ENCODE measurements at places on chromosomes 1 and 21.

DNA sequence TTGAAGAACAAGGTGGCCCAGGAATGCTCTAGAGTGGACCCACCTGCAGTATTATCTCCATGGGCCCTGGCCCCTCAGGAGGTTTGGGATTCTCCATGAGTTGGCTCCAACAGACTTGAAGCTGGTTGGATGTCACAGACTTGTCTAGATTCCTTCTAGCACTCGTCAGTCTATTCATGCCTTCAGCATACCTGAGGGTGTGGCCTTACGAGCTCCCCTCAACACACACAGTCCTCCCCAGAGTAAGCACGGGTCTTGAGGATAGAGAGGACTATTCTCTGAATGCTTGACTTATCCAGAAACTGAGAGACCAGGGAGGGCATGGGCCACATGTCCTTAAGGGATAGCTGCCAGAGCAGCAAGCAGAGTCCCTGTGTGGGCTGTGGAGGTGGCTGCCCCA is 45.9 kb upstream of the COL6A1 start:
- peak; percentile 64 for DNase-seq

DNA sequence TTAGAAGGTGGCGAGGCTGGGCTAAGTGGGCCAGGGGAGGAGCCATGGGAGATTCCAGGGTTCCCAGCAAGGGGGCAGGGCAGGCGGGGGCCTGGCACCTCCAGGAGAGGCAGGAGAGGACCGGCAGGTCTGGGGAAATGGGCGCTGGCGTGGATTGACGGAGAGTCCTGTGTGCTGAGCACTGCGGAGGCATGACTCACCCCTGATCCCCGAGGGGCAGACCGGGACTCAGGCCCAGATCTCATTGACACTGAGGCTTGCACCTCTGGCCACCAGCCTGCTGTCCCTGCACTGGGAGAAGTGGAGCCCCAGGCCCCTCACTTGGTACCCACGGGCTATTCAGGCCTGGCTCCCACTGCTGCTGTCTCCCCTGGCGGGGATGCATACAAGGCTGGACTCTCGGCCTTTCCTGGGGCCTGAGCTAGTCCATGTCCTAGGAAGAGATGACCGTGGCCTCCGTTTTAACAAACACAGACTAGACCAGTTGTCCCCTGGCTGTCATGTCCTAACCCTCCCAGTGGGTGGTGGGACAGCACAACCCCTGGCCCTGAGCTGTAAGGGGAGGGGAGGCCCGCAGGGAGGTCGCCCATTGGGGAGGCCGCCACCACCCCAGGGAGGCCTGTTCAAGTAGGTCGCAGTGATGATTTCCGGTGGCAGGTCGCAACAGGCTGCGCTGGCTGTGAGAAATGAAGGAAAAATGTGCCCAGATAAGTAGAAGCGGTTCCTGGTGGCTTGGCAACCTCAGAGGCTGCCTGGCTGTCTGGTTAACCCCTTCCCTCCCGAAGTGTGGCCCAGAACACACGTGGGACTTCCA is 39.7 kb downstream of the RIPK4 start:
- DNase-seq = peak; percentile 49

- peak; percentile 20 for DNase-seq
Measured at GRCh38 chr1:38815903-38816627, 43.5 kb downstream of the RRAGC start.

- peak; percentile 44 for DNase-seq
Measured at GRCh38 chr1:192573499-192573898, 2.1 kb upstream of the RGS1 start.

DNA sequence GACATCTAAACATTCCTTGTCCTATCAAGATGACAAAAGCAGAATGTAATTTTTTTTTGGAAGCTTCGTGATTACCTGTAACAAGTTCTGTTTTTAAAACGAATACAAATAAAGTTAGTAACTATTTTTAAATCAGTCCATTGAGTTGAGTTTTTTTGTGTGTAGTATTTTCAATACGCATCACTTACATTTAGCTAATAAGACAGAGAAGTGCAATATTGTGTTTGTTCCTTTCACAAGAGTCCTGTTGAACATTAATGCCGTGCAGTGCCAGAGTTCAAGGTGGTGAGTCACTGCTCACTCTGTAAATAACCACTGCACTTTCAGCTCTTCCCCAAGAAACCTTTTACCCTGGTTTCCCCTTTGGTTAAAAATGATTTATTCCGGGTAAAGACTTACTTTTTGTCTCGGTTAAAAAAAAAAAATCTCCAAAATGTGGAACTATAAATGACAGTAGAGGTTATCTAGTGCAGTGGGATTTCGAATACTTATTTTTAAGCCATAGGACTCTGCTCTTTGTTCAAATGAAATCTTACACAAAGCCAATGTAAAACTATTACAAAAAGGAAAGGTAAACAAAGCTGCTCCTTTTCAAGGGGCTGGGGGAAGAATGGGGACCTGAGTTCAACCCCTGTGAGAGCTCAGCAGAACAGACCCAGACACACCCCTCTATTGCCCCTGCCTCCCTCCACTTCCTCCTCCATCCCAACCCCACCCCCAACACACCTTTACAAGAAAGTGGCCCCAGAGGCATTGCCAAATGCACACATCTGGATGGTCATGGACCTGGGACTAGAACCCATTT is 14.8 kb upstream of the NCMAP start:
- peak; percentile 88 for DNase-seq

GRCh38 chr1:155128755-155129473 is 1.2 kb downstream of the EFNA1 start:
- no peak for DNase-seq

DNA sequence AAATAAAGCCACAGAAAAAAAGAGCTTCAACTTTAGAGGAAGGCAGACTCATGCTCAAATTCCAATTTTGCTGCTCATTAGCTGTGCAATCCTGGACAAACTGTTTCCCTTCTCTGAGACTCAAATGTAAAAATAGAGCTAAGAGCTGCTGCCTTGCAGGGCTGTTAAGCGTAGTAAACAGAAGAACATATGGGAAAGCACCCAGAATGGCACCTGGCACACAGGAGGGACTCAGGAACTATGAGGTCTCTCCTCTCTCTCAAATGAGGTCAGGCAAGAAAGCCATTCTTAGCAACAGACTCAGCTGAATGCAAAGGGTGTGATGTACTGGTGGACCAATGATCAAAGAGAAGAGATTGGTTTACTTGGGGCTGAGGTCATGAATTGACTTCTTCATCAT is 61.3 kb downstream of the TRABD2B start:
- DNase-seq = no peak
